ENCODE measurements at places on chromosomes 2 and 18.

DNA sequence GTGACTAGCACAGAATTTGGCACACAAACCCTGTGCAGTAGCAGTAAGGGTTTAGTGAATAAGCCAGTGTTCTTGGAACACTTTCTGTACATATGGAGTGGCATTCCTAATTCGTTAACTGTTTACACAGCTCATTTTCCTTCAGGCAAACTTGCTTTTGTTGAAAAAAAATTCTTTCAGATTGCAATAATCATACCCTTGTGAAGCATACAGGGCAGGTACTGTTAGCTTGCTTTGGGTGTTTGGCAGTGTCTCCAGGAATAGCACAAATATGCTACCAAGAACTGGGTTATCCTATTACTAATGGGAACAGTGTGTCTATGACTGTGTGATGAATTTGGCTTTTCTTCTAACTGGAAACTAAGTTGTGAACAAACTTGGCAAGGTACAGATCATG, 33.4 kb downstream of the UGP2 start:
- no peak for DNase-seq

GRCh38 chr2:147231607-147232006, 613.2 kb upstream of the ACVR2A start:
- no peak for DNase-seq

DNA sequence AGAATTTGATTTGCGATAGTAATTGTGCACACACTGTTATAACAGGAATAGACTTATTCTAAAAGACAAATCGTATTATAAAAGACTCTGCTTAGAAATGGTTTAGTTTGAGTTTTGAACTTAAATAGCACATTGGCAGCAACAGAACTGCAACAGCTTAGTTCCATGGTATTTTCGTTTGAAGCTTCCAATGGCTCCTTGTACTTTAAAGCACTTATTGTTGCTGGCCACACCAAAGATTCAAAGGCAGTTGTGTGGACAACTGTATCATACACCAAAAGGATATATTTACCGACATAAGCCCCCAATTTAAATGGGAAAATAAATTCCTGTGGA, 627 bp downstream of the WIPF1 start:
- DNase-seq = no peak

DNA sequence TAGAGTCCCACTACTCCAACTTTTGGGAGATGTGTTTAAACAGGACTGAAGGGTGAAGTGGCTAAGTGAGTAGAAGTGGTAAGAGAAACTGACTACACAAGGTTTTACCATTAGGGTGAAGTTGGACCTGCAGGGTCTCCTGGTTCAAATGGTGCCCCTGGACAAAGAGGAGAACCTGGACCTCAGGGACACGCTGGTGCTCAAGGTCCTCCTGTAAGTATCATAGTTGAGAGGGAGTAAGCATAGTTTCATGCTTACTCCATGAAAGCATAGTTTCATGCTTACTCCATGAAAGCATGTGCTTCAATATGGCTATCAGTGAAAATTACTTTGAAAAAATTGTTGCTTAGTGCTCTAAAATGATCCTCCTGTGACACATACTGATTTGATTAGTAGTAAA, 19.1 kb downstream of the COL3A1 start:
- DNase-seq = no peak

DNA sequence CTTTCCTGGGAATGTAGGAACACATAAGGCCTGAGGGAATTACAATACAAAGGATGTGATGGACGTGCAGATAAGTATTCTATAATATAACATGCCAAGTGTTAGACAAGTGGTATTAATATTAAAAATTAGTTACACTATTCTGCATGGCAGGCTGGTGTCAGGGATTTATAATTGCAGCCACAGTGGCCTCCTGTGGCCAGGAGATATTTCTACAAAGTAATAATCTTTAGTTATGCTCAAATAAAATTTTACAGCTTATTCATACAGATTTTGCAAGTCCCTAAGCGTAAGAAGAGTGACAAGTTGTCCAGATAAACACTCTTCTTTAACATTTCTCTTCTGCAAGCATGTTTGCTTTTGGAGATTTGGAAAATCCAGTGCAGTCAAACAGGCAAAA, 90.4 kb upstream of the CBLN2 start:
- no peak for DNase-seq

GRCh38 chr2:101145406-101145805, 5.8 kb downstream of the TBC1D8 start:
- DNase-seq = no peak

DNA sequence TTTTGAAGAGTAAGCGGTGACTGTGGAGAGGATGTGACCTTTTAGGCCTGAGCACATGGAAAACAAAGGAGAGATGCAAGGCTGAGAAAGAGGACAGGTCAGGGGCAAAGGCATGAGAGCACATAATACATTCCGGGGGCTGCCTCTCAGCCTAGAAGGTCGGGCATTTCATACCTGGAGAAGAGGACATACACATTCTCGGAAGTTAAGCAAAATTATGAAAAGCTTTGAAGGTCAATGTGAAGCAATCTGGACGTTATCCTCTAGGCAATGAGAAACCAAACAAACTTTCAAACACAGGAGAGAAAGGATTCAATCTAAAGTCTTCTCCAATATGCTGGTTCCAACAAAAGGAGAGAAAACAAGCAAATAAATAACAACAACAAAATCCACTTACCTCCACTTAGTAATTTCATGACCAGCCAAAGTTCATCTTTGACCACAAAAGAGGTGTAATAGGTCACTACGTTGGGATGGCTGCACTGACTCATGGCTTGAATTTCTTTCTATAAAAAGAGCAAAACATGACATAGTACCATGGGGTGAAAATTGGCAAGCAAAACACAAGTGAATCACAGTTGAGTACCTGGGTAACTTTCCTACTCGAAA, 80.4 kb downstream of the STK39 start:
- no peak for DNase-seq

DNA sequence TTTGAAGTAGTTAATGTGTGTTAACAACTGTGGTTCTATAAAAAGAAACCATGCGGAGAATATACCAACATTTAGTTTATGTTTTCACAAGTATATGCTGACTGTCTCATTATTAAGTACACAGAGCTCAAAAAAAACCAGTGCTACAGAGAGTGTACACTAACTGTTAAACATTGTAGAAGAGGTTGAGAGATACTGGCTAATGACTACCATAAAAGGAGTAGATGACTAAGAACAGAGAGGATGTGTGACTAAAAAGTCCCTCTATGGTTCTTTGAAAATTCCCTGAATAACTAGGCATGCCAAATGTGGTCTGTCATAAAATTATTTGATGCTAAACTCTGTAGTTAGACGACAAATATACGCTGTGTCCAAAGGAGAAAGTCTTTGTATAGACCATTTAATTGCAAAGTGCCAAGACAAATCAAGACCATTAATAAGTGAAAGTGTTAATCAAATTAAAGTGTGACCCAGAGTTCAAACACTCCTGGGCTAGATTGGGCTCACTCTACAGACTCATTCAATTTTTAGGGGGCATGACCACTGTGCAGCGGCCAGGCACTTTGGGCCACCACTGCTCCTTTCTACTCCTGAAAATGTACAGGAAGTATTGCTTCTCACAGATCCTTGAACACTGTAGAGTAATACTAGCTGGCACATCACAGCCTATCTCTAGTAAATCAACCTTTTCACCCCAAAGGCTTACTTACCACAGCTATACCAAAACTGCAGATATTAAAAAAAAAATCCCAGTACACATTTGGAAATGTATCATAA, 45.1 kb upstream of the SERTAD2 start:
- no peak for DNase-seq

DNA sequence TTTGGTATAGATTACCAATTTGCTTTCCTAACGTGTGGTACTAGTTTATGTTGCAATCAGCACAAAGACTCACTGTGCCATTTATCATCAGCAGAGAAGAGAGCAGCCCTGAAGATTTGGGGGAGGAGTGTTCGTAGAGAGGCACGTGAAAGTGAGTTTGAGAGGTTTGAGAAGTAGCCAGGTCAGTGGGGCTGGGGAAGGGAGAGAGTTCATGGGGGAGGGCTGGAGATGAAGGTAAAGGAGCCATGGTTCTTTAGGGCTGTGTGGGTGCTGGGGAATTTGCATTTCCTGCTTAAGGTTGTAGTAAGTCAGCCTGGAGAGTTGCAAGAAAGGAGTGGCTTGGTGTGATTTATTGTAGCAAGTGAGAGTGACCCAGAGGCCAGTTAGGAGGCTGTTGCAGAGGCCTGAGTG, 172.1 kb downstream of the NEDD4L start:
- DNase-seq = peak; percentile 58

DNA sequence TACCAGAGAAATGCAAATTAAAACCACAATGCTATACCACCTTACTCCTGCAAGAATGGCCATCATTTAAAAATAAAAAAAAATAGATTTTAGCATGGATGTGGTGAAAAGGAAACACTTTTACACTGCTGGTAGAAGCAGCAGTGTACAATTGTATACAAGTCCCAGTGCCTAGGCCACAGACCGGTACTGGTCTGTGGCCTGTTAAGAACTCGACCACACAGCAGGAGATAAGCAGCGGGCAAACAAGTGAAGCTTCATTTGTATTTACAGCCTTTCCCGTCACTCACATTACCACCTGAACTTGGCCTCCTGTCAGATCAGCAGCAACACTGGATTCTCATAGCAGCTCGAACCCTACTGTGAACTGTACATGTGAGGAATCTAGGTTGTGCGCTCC, 60.7 kb upstream of the DSC1 start:
- DNase-seq = no peak

DNA sequence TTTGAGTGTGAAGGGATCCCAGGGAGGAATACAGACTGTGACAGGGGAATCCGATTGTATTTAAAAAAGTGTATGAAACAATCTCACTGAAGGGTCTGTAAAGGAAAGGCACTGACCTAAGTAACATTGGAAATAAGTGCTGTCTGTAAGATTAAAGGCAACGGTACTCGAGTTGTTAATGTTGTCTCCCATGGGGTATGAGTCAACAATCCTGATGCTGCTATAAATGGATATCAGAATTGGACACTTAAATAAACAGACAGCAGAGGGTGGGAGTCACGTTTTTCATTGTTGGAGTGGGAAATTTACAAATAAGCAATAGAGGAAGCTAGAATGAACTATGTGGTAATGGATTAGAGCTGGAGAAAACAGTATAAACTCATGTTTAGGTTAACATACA, 452.4 kb upstream of the RGPD4 start:
- DNase-seq = no peak

DNA sequence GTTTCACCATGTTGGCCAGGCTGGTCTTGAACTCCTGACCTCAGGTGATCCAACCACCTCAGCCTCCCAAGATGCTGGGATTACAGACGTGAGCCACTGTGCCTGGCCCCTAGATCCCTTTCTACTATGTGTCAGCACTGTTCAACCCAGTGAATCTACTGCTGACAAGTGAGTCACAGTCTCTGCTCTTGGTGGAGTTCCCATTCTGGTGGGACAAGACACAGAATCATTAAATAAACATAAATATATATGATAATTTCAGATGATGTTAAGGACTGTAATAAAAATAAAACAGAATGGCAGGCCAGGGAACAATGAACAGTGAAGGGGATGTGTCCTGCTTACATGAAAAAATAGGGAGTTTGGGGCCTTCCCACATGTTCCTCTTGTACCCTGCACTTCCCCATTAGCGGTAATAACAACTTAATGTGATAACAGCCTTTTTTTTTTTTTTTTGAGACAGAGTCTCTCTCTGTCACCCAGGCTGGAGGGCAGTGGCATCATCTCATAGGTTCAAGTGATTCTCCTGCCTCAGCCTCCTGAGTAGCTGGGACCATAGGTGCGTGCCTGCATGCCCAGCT, 112.2 kb downstream of the CPO start:
- DNase-seq = no peak

DNA sequence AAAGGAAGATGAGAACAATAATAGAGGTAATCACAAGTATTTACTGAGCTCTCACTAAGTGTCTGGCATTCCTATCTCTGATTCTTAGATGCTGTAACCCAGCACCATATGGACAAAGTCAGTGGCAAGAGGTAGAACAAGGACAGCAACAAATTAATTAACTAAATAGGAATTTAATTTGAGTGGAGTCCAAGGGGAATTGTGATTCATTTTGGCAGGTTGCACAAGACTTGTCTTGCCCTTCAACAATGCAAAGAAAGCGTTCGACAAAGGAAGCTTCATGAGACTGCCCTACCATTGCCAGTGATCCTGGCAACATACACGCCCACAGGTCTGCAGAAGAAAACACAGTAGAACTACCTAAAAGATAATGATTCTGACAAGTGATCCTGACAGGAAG, 221.6 kb downstream of the RBM43 start:
- DNase-seq = no peak

GRCh38 chr2:30446602-30447148, 371 bp upstream of the LCLAT1 start:
- DNase-seq = no peak

- no peak for DNase-seq
Measured at GRCh38 chr2:172965433-172966212, 110.0 kb upstream of the MAP3K20 start.

DNA sequence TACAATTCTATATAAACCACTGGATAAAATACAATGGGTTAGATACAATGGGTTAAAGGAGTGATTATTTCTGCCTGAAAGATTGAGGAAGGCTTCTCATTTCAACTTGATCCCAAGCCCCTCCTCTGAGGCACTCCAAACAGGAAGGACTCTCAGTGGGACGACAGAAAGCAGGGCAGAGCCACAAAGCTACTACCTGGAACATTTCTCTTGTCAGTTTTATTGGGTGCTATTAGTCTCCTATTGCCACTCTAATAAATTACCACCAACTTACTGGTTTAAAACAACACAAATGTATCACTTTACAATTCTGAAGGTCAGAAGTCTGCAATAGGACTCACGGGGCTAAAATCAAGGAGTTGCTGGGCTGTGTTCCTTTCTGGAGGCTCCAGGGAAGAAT, 146.7 kb downstream of the MREG start:
- DNase-seq = no peak

DNA sequence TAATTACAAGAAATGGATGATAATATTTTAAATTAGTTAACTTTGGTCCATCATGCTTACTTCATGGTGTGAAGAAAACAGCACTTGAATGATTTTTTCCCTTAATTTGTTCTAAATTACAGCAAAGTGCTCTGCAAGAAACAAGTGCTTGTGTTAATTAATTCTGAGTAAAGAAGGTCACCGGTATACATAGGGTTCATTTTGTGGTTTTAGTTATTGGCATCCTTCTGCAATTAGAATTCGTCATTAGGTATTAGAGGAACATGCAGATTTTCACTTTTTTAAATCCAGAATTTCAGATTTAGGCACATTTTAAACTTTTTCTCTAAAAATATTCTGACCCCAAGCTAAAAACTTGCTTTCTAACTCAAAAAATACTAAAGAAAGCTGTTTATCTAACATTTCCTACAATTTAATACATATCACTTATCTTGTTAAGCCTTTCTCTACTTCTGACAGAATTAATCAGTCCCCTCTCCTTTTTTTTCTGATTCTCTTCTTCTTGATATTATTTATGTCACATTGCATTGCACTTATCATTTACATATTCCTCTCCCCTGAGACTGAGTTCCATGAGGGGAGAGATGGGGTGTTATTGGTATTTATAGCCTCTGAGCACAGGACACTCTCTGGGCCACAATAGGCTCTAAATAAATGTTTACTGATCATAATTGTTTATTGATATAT, 129.2 kb downstream of the PLA2R1 start:
- no peak for DNase-seq
